ENCODE measurements at places on chromosomes 1 and 21. TPM values are rescaled to one million over a fixed set of nuclear protein-coding genes. Genes with fewer than 3 reads are reported as not detected.

Gene NR0B2
- not detected for total RNA-seq

Gene NKAIN1
- not detected for total RNA-seq

Gene SPRR5
- not detected for total RNA-seq

Gene PRAMEF5
- not detected for total RNA-seq

Gene MAGOH
- total RNA-seq: 53.1 TPM

Gene GFI1
- under 0.01 TPM for total RNA-seq

Gene PIK3CD
- 5.0 TPM for total RNA-seq

Gene TAGLN2
- 265 TPM for total RNA-seq

Gene FNDC5
- total RNA-seq: not detected

Gene ADCY10
- total RNA-seq: 0.26 TPM

Gene OLFML2B
- not detected for total RNA-seq

Gene TMEM52
- 1.4 TPM for total RNA-seq

Gene RAB3GAP2
- 31.5 TPM for total RNA-seq

Gene MYOG
- total RNA-seq: not detected

Gene ANGPTL7
- not detected for total RNA-seq

Gene LMOD1
- total RNA-seq: 0.26 TPM

Gene CFHR5
- not detected for total RNA-seq

Data from bronchial epithelial cell (primary cell).